Cortex of kidney (tissue), 1 donor: ENCODE measurements at places on chromosomes 11 and 22.

DNA sequence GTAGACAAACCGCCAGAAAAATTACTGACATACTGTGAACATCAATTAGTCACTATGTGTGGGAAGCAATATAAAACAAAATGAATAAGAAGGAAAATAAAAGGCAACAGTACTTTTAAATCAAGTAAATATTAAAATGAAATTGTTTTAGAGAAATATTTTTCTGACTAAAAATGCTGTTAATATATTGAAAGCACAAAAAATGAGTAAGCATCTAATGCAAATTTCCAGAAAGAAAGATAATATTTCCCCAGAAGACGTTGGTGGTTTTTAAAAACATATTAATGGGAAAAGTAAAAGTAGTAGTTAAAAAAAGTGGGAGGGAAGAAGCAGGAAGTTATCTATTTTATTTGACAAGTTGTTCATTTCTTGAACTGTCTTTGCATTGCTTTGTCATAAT lies 16.5 kb downstream of the XKR3 start:
- DNase-seq, result no peak

- DNase-seq, result no peak
These were observed 6.1 kb upstream of the CHST1 start for GRCh38 chr11:45671246-45672171.

GRCh38 chr11:33375688-33376311 lies 118.6 kb downstream of the HIPK3 start:
- DNase-seq, result no peak

GRCh38 chr11:62671236-62671607 lies 251 bp upstream of the UQCC3 start:
- DNase-seq, result no peak

DNA sequence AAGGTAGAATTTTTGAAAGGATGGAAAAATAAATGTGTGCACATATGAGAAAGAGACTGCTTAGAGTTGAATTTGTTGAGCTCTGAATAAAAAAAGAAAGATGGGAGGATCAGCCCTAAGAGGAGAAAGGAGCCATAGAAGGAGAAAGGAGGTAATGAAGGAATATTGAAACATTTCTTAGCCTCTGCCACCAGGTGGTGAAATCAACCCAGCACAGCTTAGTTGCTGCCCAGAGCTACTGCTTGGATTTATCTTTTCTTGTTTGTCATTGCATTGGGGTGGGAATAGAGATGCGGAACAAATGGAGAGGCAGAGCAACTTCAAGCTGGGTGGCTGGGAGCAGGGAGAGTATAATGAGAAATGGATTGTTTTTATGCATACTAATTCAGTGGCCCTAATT lies 80.4 kb downstream of the SERGEF start:
- no peak for DNase-seq

DNA sequence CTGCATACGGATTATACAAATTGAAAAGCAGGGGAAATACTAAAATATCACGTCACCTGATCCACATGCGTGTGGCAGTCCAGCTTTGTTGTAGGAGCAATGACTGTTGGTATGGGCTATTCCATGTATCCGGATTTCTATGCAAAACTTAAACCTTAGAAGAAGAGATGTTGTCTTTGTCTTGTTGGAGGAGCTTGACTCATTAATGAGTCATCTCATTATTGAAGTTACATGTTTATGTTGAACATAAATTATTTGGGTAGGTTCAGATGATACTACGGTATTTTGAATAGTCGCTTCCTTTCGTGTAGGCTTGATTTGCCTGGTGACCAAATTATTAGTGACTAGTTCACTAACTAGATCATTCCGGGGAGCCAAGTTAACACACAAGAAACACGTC lies 806 bp upstream of the SAAL1 start:
- DNase-seq, result no peak

- no peak for DNase-seq
These were observed 46.1 kb downstream of the RRAS2 start for GRCh38 chr11:14312736-14313438.

DNA sequence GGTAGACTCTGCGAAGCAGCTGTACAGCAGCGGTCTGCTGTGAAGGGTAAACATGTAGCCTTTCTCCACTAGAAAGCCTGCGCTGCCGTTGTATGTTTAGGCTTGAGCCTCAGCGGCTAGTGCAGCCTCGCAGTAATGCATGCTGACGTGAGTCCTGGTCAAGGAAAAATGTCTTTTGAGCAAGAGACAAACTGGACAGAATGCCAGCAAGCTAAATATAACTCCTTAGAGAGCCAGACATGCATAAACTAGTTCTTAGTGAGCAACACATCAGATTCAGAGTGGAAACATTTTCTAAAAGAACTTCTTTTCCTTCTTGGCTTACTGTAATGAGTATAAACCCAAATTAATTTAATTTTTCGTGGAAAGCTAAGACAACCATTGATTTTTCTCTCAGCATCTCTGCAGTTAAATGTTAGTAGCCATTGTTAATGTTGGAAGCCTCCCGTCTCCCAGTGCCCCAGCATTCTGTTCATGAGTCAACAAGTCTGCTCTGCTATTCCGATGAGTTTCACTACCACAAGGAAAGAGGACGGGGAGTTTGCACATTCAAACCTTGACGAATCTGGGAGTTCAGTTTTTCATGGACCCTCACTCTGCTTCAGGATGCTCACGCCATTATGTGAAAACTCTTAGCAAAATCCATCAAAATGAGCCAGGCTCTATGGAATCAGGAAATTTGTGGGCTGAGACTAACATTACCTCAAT lies 51.4 kb downstream of the JAM3 start:
- no peak for DNase-seq

GRCh38 chr11:2136209-2136951 lies 2.8 kb downstream of the IGF2 start:
- no peak for DNase-seq

DNA sequence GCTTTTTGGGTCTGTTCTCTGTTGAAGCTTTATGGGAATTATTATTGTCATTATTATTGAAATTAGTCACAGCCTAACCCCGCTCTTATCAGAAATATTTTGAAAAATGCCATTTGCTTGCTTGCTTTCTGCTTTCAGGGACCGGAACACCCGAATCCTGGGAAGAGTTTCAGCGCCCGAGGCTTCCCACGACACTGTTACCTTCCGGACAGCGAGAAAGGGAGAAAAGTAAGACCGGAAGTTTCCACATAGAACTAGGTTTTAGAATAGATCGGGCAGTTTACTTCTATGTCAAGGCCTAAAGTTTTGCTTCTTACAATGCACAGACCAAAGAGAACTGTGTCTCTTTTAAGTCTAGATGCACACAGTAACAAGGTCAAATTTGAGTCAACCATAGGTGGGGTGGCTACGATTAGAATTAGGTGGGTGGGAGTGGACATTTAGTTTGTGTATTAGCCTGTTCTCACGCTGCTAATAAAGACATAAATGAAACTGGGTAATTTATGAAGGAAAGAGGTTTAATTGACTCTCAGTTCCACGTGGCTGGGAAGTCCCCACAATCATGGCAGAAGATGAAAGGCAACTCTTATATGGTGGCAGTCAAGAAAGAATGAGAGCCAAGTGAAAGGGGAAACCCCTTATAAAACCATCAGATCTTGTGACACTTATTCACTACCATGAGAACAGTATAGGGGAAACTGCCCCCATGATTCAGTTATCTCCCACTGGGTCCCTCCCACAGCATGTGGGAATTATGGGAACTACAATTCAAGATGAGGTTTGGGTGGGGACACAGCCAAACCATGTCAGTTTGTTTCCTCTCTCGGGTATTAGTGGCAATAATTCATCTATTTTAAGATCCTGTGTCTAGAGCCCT lies 12.9 kb downstream of the MPEG1 start:
- DNase-seq, result no peak

- no peak for DNase-seq
These were observed 228.9 kb upstream of the SORL1-AS1 start for GRCh38 chr11:121681550-121682268.

DNA sequence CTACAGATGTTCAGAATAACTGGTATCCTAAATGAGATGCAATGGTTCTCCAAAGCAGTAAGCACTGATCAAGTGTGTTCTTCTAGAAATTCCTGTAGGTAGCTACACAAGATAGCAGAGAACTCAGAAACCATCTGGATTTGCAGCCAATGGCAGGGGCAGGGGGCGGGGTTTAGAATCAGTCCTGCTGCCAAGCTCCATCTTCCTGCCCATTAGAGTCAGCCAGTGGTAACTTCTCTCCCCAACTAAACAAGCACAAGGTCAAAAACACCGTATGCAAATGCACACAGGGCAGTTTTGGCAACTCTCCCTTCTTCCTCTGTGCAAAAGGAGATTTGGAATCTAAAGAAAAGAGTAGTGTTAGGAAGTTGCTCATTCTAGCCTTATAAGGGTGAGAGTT lies 237.5 kb upstream of the CCDC90B start:
- no peak for DNase-seq

- DNase-seq, result no peak
These were observed 54.4 kb upstream of the SYN3 start for GRCh38 chr22:33112580-33112979.

- DNase-seq, result no peak
These were observed 1341.5 kb downstream of the BRD1 start for GRCh38 chr22:48486134-48486532.

DNA sequence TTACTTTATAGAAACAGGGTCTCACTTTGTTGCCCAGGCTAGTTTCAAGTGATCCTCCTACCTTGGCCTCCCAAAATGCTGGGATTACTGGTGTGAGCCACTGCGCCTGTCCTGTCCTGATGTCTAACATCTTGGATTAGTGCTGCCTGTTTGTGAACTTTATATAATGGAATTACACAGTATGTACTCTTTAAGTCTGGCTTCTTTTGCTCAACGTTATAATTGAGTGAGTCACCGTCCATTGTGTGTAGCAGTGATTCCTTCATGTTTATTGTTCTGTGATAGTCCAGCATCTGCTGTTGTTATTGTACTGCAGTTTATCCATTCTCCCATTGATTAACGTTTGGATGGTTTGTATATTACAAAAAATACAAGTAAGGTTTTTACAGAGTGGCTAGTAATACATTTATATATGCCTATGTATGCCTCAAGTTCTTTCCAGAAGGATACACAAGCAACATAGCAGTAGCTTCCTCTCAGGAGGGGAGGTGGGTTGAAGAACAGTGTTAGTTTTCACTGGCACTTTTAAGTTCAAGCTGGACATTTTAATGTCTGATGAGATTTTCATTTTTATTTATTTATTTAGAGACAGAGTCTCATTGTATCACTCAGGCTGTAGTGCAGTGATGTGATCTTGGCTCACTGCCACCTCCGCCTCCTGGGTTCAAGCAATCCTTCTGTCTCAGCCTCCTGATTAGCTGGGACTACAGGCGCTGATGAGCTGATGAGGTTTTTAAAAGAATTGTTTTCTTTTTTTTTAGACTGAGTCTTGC lies 25.2 kb upstream of the MICALL1 start:
- DNase-seq, result no peak

GRCh38 chr22:21819183-21819770 lies 48.2 kb downstream of the MAPK1 start:
- DNase-seq, result no peak

- no peak for DNase-seq
These were observed 55.9 kb upstream of the NUP160 start for GRCh38 chr11:47904048-47904447.

GRCh38 chr11:31355817-31356216 lies 13.7 kb downstream of the DCDC1 start:
- DNase-seq, result no peak

DNA sequence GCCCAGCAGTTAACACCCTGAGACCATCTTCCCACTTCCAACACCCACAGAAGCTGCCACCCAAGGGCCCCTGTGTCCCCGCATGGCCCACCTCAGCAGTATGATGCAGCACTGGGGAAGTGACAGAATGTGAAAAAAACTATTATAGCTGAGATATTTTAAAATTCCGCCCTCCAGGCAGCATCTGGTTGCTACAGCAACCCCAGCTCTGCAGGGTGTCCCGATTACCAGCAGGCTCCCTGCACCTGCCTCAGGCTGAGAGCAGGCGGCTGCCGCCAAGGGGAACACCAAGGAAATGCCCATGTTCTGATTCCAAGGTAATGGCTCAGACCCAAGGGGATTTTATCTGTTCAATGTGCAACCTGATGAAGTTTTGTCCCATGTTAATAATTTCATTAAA lies 10.5 kb upstream of the TMEM121B start:
- DNase-seq, result no peak

- DNase-seq, result no peak
These were observed 26.2 kb upstream of the TPBGL start for GRCh38 chr11:75214411-75214821.

DNA sequence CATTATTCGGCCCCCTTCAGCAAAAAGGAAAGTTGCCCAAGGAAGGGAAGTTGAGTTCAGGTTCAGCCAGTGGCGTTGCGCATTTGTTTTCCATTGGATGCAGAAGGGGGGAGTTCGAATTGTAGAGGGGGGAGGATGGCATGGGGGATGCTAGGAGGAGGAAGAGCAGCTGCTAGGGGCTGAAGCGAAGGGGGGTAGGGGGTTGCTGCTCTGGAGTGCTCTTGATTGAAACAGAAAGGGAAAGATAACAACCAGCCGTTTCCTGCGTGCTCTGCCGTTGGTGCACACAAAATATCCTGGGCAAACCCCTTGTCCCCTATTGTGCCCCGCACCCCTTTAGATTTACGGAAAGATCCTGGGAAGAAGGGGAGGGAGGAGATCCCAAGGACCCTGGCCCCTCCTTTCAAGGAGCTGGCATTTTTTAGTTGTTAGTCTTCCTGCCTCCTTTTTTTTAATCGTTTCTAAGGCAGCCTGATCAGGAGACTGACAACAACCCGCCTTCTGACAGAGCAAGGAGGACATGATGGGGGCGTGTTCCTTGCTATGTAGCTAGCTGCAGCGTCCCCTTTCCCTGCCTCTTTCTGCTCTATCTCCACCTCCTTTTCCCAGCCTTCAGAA lies 2.1 kb downstream of the KMT2A start:
- no peak for DNase-seq

DNA sequence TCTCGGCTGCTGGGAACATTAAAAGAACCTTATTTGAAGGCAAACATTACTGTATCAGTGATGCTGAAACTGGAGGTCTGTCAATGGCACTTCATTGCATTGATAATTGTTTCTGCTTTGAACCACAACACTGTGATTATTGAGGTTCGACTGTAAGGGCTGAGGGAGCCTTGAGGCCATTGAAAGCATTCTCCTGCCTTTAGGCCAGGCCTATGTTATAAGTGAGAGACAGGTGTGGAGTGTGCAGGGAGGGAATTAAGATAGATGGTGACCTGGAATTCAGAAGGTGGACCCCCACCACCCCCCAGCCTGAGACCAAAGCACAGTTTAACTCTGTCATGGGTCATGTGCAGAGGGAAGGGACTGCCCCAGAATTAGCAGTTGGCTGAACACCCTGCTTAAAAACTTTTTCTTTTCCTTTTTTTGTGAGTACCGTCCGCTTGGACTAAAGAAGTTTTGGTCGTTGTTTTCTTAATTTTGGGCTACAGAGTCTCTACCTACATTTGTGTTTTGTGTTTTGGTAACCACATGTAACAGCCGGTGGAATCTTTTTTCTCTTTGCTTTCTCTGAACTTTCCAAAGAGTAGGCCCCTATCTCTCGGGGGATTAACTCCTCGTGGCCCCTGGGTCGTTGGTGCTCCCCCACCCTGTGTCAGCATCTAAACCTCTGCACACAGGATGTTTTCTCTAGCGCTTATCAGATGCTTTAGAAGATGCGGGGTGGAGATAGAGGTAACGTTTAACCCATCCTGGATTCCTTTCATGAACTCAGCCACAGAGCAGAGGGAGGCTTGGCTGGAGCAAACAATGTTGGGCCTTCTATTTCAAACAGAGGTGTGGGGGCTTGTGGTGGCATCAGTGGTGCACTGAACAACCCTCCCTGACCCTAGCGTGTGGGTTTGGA lies 43.7 kb downstream of the ZBTB16 start:
- DNase-seq, result no peak

- no peak for DNase-seq
These were observed 430 bp downstream of the CLP1 start for GRCh38 chr11:57658023-57658361.

GRCh38 chr11:9639099-9639498 lies 24.8 kb upstream of the SWAP70 start:
- no peak for DNase-seq
